ENCODE measurements at places on chromosomes 5 and 9.

DNA sequence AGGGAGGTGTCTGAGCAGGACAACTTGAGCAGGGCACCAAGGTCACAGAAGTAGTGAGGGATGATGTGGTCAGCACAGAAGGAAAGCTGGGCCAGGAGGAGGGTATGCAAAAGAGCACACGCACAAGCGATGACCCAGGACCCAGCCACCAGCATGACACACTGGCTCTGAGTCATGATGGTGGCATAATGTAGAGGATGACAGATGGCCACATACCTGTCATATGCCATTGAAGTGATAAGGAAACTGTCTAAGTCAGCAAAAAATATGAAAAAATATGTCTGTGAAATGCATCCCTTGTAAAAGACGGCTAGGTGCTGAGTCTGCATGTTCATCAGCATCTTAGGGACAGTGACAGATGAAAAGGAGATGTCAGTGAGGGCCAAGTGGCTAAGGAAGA, 380 bp downstream of the OR1J1 start:
- DNase-seq = no peak

GRCh38 chr5:150497274-150497988, 10.5 kb upstream of the NDST1 start:
- no peak for DNase-seq

DNA sequence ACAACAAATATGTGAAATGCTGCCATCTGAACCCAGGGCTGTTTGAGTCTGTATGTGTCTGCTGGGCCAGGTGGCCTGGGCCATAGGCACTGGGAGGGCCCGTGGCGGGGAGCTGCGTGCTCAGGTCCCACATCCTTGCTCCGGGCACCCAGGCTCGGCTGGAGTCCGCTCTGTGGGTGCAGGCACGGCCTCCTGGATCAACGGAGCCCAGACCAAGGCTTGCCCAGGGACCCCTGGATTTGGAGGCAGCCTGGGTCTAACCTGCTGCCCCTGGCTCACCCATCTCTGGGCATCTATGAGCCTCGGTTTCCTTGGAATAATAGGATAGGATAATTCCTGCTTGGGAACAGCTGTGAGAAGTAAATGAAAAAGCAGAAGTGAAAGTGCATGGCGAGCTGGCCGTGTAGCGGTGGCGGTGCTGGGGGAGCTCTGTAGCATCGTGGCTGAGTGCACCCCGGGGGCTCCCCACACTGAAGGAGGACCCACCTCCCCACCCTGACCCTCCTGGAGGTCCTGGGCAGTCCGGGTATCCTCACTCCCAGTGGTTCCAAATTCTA, 1.2 kb downstream of the CDHR2 start:
- DNase-seq = no peak

GRCh38 chr5:98573834-98574320, 199.6 kb upstream of the RGMB start:
- no peak for DNase-seq

DNA sequence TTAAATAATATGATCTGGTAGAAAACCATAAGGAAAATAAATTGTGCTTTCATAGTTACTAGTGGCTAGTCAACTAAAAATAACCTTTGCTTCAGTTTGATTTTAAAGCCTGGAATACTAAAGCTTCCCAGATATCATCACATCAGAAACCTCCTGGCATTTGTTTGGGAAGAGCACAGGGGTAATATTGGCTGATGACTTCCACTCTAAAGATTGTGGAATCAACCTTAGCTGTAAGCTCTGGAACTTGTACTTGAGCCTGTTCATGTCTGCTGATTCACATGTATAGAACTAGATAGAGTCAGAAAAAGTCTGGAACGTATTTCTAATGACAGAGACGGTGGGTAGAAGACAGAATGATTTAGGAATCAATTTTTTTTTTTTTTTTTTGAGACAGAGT, 345.0 kb downstream of the CWC27 start:
- DNase-seq = no peak

DNA sequence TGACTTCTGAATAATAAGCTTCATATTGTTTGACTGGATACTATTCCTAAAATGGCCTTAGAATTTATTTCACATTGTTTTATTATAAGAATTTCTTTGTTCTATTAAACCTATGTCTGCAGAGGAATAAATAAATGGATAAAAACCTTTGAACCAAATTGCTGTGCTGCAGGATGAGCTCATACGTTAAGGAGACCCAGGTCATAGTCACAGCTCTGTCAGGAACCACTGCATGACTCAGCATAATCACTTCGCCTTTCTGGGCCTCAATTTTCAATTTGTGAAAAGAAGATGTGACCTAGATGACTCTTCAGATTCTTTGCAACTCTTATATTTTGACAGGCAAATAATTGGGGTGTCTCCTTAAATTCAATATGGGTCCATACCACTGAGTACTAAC, 36.7 kb upstream of the HMHB1 start:
- no peak for DNase-seq

DNA sequence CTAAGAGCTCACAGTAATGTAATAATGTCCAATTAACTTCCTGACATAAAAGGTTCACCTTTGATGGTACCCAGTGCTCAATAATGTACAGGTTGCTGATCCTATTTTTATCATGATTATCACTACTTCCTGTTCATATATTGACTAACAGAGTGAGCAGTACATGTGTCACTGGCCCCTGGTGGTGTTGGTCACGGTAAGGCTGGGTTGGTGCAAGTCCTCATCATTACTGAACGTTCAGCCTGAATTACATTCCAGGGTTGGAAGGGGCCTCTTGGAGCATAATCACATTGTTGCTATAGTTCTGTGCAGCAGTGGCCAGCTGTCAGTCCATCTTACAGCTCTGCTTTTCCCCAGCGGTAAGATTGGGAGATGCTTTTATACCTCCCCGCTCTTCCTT, 24.2 kb upstream of the CKMT2 start:
- no peak for DNase-seq

DNA sequence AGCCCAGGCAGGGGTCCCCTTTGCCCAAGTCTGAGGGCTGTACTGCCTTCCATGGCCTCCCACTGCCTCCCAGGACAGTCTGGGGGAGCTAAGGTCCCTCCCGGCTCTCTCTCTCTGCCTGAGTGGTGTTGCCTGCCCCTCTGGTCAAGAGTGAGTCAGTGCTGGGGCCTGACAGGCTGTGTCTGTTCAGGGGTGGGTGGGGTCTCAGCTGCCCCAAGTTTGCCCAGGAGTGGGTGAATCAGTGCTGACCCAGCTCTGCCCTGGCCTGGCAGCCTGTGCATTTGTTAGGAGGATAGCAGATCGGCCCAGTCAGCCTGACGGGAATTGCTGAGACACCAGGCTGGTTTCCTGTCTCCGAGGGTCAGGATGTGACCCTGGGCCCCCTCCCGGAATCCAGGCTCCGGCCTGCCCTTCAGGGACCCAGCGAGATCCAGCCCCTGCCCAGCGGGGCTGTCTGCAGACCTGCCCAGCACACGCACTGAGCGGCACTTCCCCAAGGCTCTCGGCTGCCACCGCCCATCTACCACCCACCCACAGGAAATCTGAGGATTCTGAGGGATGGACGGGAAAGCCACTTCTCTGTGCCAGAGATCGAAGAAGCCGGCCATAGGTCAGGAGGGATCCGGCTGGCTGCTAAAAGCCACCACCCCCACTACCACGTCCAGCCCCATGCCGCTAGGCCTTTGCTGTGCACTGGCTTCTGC, 15.9 kb downstream of the ENG start:
- no peak for DNase-seq

DNA sequence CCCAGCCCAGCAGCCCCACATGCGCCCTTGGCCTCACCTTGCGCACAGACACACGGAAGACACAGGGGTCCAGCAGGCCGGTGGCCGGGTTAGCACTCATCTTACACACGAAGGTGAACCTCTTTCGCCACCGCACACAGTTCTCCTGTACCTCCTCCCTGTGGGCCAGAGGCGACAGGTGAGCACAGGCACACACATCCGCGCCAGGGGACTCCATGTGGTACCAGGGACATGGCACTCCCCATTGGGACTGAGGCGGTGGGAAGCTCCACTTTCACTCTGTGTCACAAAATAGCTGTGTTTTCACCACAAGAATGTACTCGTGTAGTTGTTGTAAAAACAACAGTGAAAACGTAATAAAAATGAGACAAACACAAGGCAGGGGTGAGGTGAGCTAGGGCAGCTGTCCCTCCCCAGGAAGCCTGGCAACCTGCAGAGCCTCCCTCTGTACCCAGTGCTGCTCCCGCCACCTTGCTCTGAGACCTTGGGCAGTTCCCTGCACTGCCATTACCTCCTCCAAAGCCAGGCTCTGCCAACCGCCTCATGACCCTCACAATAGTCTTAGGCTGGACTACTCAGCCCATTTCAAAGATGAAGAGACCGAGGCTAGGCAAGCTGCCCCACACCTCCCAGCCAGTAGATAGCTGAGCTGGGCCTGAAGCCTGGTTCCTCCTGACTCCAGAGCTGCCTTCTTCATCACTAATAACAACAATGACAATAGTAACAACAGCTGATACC, 16.3 kb upstream of the DPM2 start:
- DNase-seq = no peak

- DNase-seq = peak; percentile 9
Observed at GRCh38 chr9:126947529-126947928, 32.9 kb downstream of the RALGPS1 start.

DNA sequence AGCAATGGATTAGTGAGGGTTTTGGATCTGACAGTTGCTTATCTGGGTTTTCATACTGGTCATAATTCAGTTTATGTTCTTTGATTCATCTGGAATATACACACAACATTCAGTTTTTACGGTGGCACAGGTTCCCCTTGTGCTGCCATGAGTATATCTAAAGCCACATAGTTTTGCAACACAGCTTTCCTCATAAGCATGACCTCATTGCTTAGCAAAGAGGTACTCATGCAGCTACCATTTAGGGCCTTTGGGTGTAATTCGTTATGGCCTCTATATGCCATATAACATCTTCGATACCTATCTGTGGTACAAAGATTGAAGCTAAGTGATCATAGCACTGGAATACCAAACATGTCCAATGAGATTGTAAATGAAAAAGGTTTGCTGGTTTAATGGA, 2.9 kb upstream of the RBM22 start:
- no peak for DNase-seq

DNA sequence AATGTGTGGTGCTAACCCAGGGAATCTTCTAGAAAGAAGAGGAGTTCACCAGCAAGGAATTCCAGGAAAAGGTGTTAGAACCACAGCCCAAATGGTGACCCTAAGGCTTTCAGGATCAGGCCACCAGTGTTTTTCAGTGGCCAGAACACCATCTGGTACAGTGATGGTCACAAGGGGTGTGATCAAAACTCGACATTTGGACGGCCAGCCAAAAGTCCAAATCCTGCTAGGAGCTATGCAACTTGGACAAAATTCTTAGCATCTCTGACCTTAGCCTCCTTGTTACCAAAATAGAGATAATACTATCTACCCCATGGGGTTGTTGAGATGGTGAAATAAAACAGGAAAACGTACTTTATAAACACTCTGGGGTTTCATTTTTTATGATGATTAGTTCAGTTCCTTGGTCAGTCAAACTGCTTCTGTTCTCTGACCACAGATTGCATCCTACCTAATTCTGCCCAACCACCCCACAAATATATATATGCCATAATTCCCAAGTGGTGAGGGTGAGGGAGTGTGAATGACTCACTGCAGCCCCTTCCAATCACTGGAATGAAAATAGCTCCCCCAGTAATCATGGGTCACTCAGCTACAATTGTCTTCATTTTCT, 210.3 kb downstream of the CDK5RAP2 start:
- DNase-seq = no peak

GRCh38 chr9:131776036-131776435, 36.2 kb upstream of the RAPGEF1 start:
- no peak for DNase-seq

GRCh38 chr5:178121391-178122276, 8.3 kb downstream of the N4BP3 start:
- DNase-seq = no peak

DNA sequence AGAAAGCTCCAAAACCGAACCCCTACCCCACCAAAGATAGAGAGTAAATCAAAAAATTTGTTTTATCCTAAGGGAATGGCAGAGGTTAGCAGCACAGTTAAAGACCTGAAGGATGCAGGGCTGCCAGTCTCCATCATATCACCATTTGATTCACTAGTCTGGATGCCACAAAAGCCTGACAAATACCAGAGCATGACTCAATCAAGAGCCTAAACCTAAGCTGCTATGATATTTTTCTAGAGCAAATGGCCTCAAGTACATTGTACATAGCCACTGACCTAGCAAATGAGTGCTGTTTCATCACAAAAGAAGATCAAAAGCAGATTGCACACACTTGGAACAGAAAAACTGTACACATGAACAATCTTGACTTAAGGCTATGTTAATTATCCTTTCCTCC, 48.0 kb downstream of the DPYSL3 start:
- no peak for DNase-seq

DNA sequence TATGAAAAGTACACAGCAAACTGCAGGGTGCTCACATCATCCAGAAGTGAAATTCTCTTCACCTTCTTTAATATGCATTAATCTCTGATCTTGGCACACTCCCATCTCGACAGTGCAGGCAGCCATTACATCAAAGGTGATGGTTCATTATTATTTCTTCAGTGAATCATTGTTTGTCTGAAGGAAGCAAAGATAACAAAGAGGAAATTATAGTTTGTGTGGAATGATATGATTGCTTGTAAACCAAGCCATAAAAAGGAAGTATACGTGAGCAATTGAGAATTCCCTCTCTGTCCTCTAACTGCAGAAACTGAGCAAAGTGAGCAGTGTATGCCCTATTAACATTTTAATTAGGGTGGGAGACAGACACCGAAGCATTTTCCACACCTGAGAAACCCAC, 171.6 kb upstream of the PPP1R2B start:
- no peak for DNase-seq

- DNase-seq = no peak
Observed at GRCh38 chr9:130932255-130933079, 6.6 kb downstream of the FIBCD1 start.

GRCh38 chr5:96177303-96177869, 215.7 kb upstream of the ELL2 start:
- DNase-seq = no peak
